ENCODE measurements at places on chromosomes 13 and 19. TPM values are rescaled to one million over a fixed set of nuclear protein-coding genes. Genes with fewer than 3 reads are reported as not detected.

GAPDHS gene
- total RNA-seq: not detected

GRIK5 gene
- not detected for total RNA-seq

IGFL1 gene
- not detected for total RNA-seq

CA11 gene
- 1.3 TPM for total RNA-seq

FFAR3 gene
- total RNA-seq: not detected

ZNF835 gene
- not detected for total RNA-seq

ZNF549 gene
- total RNA-seq: 5.0 TPM

CCDC169 gene
- 0.07 TPM for total RNA-seq

ZNF439 gene
- 0.40 TPM for total RNA-seq

PRTN3 gene
- not detected for total RNA-seq

KLF16 gene
- 12.6 TPM for total RNA-seq

CEACAM3 gene
- not detected for total RNA-seq

GFY gene
- not detected for total RNA-seq

ETV2 gene
- total RNA-seq: not detected

ZNF211 gene
- 2.5 TPM for total RNA-seq

ACP7 gene
- total RNA-seq: not detected

ATP8A2 gene
- total RNA-seq: not detected

PDE4A gene
- 5.5 TPM for total RNA-seq

C19orf18 gene
- not detected for total RNA-seq
